ENCODE measurements at places on chromosomes 7 and 10. TPM values are rescaled to one million over a fixed set of nuclear protein-coding genes. Genes with fewer than 3 reads are reported as not detected.

The PTPN20 gene
- 1.8 TPM for total RNA-seq

The HPSE2 gene
- not detected for total RNA-seq

The GIMAP7 gene
- 1.1 TPM for total RNA-seq

The IFIT3 gene
- total RNA-seq, result 2.3 TPM

GRCh38 chr7:4803397-4804241, 28.2 kb downstream of the AP5Z1 start:
- no peaks in the 10 kb centered on the region for H3K36me3 ChIP-seq
- H3K4me1 ChIP-seq, result no peaks in the 10 kb centered on the region
- no peak overlapping the region for H3K4me3 ChIP-seq
- H3K27me3 ChIP-seq, result no peaks in the 10 kb centered on the region
- DNase-seq, result no peak

DNA sequence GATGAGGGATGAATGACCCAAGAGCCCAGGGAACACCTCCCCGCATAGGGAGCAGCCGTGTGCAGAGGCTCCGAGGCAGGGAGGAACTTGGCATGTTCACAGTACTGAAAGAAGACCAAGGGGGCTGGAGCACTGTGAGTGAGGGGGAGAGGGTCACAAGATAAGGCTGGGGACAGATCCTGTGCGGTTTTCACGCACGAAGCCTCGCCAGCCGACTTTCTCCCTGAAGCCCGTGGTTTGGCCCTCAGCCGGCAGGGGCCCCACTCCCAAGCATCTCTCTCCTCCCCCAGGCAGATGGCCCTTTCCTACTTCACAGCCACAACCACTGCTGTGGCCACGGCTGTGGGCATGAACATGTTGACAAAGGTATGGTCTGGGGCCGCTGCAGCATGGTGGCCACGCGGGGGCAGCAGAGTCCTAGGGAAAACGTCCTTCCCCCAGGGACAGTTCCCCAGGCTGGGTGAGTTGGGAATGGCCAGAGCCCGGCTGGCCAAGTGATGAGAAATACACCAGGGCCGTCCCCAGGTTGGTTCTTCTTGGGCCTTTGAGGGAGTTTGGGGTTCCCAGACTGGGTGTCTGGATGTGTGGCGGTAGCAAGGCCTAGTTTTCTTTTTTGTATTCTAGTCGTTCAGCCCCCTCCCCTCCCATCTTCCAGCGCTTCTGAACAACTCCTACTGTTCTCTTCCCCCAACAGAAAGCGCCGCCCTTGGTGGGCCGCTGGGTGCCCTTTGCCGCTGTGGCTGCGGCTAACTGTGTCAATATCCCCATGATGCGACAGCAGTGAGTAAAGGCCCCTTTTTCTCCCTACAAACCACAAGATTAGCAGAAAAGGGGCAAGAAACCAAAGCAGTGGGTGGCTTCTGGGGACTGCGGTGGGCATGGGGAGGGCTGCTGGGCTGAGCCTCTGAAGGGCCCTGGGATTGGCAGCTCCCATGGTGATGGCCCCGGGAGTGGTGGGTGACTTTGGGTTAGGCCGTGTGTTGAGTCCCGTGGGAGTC, 14.4 kb upstream of the WBP1L start:
- H3K4me1 ChIP-seq, result no peaks in the 10 kb centered on the region
- peak; percentile 95 for DNase-seq
- no peak overlapping the region for H3K4me3 ChIP-seq
- no peaks in the 10 kb centered on the region for H3K27me3 ChIP-seq
- no peak overlapping the region for H3K27ac ChIP-seq

All from pancreas (tissue), 10 donors.